Kidney glomerular epithelial cell (primary cell): ENCODE measurements at places on chromosomes 4 and X.

GRCh38 chr4:157172011-157172410 is 48.5 kb upstream of the GRIA2 start:
- DNase-seq, result peak; percentile 3

DNA sequence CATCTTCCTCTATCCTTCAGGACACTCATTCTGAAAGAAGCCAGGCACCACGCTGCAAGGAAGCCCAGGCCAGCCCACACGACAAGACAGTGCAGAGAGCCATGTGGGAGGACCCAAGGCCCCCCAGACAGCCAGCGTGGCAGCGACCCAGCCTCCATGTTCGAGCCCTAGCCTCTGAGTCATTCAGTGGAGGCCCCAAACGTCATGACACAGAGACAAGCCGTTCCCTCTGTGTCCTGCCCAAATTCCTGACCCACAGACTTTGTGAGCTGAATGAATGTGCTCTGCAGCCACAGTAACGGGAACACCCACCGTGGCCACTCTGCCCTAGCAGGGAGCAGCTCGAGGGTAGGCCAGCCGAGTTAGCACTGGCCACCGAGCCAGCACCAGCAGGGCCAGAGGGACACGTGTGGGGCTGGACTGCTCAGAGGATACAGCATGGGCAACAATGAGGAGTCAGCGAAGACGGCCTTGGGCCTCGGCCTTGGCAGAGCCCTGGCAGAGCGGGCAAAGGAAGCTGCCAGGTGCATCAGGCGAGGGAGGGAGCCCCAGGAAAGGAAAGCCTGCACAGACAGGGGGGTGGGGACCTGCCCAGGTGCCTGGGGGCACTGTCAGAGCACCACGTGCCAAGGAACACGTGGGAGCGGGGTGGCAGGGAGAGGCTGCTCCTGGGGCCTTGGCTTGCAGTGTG is 8.6 kb downstream of the BLOC1S4 start:
- DNase-seq, result no peak

DNA sequence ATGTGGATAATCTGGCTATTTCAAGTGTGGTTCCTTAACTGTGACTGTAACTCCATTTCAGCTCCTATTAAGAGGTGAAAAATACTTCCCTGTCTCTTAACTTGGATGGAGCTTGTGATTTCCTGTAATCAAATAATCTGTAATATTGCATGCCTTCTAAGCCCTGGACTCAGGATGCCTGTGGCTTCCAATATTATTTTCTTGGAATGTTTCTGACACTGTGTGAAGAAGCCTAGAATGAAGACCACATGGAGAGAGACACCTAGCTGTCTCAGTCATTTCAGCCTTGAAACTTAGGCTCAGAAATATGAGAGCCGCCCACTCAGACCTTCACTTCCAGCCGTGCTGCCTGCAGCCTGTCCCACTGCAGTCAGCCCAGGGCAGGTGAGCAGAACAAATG is 544.3 kb downstream of the TRIML1 start:
- DNase-seq, result no peak

GRCh38 chrX:132489578-132490419 is 961 bp upstream of the MBNL3 start:
- DNase-seq, result no peak

GRCh38 chrX:100976211-100976610 is 6.7 kb downstream of the ARL13A start:
- no peak for DNase-seq
